HCT116 (cell line): ENCODE measurements at places on chromosomes 16 and 17.

GRCh38 chr16:56700195-56700594, 17.9 kb downstream of the MT1X start:
- no peak for DNase-seq

GRCh38 chr16:22077700-22078313, 14.5 kb upstream of the VWA3A start:
- DNase-seq, result peak; percentile 39

GRCh38 chr16:27236635-27237218, 31.8 kb downstream of the NSMCE1 start:
- no peak for DNase-seq

DNA sequence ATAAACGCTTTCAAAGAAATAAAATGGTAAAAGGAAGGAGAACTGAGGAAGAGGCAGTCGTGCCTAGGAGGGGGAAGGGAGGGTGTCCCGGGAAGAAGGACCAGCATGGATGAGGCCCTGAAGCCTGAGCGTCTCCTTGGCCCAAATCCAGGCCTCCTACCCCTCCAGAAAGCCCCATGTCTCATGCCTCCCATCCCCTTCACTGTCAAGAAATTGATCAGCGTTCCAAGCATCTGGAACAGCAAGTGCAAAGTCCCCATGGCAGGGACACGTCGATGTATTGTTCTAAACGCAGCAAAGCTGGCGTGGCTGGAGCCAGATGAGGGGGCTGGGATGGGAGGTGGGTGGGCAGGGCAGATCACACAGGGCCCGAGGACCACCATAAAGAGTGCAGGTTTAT, 22.6 kb downstream of the SEC14L5 start:
- DNase-seq, result no peak

- no peak for DNase-seq
Measured at GRCh38 chr16:89727406-89728120, 6.2 kb downstream of the ZNF276 start.

GRCh38 chr17:48160177-48161081, 52.9 kb downstream of the SNX11 start:
- no peak for DNase-seq

DNA sequence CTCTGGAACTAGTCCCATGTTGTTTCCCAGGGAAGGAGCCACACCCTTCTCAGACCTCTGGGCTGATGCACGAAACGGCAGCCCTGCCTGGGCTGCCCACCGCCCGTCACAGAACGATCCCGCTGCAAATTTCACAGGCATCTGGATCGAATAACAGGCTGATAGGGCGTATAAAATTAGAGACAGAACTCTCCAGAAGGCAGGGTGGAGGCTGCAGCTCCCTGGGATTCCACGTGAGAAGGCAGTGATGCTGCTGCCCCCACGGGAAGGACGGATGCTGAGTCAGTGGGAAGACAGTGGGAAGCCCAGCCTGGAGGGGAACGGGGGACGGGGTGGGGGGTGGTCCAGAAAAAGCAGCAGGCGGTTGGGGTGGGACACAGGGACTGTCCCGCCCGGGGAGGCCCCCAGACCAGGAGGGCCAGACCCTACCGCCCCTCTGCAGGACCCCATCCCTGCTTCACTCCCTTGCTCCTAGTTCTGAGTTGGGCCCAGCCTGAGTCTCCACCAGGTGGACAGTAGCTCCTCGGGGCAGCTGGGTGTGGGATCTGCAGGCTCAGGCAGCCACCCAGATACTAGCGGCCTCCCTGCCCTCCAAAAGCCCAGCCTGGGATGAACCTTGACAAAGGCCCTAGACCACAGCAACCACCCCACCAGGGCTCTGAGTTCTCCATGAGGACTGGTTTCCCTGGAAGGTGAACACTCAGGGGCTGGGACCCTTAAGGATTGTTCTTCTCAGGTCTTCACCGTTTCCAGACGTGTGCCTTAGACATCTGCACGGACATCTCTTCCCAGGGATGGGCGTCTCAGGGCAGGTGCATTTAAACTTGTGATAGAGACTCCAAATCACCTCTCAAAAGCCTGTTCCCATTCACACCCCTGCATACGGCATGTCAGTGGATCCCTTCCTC, 117.8 kb downstream of the METRNL start:
- DNase-seq, result no peak

- no peak for DNase-seq
Measured at GRCh38 chr17:10790491-10791401, 13.2 kb downstream of the TMEM238L start.
